WTC11 (cell line): ENCODE measurements at places on chromosomes 2 and 18. TPM values are rescaled to one million over a fixed set of nuclear protein-coding genes. Genes with fewer than 3 reads are reported as not detected.

DNA sequence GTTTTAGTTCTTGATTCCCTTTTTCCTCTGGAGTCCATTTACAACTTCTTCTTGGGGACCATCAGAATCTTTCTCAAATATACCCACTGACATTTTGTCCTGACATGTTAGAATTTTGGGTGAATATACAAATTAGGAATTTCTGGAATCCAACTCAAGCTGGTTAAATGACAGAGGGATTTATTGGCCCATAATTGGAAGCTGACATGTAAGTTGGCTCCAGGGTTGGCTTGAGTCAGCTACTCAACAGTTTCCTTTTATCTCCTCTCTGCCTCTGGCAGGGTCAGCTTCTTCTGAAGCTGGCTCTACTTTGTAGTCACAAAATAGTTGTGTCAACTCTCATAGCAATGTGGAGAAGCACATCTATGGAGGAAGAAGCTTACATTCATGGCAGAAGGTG lies 36.6 kb upstream of the PPP1R1C start:
- no peak for DNase-seq

The EFR3B gene
- total RNA-seq, result 8.9 to 10.1 TPM (median 9.7 TPM) in 3 replicates

GRCh38 chr2:239035361-239035814 lies 187.5 kb downstream of the TWIST2 start:
- peak; percentile 80 for DNase-seq

GRCh38 chr18:10794771-10795170 lies 268.9 kb downstream of the NAPG start:
- no peak for DNase-seq

GRCh38 chr18:74257083-74257482 lies 34.7 kb downstream of the CYB5A start:
- DNase-seq, result no peak

The EPAS1 gene
- total RNA-seq, result 4.5 to 8.5 TPM (median 4.7 TPM) in 3 replicates

- DNase-seq, result peak; percentile 45
These were observed 188.2 kb downstream of the BCL2 start for GRCh38 chr18:63131106-63131958.

DNA sequence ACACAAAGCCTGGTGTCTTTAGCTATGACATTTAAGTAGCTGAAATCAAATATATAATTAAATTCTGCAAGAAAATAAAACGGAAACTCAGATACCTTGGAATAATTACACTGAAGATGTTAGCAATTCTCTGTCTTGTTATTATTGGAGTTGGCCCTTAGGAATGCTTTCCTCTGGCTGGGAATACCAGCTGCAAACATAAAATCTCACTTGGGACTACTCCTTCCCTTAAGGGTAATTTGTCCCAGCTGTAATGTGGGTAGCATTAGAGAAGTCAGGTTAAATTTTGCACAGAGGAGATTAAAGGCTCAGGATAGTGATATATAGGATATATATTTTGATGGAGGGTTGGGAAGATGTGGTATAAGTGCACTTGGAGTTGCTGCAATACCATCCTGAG lies 37.3 kb upstream of the GRP start:
- no peak for DNase-seq

DNA sequence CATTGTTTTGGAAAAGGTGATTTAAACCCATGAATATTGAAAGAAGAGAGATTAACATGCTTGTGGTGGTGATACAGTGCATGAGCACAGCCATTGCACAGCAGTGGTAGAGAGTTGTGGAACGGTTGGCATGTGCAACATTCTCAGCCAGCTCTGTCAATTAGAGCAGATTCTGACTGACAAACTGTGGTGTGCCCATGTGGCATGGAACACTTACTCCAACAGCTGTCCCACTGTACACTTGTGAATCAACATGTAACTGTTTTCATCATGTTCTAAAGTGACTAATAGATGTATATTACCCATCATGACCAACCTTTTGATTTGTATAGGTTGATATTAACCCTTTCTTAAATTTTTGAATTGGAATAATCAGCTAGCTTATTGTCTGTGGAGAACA lies 55.6 kb downstream of the PKP4 start:
- DNase-seq, result no peak

The RGPD3 gene
- total RNA-seq, result 0.07 to 0.11 TPM (median 0.11 TPM) in 3 replicates

The PDE11A gene
- 0.13 to 0.53 TPM (median 0.53 TPM) in 3 replicates for total RNA-seq

DNA sequence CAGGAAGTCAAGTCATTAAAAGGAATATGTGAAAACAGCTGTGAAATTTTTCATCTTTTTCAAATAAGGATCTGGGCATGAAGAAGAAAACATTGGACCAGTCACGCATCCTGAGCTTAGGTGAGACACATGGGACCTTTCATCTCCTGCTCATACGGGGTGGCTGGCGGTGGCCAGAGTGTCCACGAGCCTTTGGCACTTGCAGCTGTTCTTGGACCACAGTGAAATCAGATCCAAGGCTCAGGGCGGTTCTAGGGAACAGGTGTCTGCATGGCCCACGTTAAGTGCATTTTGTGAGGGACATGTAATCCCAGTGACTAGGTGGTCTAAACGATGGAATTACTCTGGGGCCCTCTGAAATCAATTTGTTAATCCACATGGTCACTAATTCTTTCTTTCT lies 212.7 kb upstream of the COPS8 start:
- DNase-seq, result no peak

DNA sequence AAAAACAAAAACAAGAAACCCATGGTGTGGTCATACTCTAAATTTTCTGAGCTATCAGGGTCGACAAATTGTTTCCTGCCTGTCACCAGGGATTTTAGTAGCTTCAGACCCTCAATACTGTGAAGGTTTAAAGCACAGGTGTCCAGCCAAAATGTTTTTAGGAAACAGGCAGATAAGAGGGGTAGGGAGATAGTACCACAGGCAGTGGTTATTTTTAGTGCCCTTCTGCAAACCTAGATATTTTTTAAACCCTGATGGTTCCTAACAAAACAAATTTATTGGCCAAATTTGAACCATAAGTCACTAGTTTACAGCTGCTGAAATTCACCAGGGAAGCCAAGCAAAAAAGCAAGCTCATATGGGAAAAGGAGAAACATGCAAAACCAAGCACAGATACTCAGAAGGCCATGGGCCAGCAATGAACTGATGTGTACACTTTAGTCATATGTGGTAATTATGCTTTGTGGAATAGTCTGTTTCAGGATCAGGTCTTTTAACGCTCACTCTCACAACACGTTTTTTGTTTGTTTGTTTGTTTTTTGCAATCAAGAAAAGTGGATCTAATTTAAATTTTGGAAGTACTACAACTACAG lies 156.8 kb upstream of the STK17B start:
- no peak for DNase-seq

GRCh38 chr2:120647487-120647886 lies 88.2 kb upstream of the GLI2 start:
- no peak for DNase-seq

DNA sequence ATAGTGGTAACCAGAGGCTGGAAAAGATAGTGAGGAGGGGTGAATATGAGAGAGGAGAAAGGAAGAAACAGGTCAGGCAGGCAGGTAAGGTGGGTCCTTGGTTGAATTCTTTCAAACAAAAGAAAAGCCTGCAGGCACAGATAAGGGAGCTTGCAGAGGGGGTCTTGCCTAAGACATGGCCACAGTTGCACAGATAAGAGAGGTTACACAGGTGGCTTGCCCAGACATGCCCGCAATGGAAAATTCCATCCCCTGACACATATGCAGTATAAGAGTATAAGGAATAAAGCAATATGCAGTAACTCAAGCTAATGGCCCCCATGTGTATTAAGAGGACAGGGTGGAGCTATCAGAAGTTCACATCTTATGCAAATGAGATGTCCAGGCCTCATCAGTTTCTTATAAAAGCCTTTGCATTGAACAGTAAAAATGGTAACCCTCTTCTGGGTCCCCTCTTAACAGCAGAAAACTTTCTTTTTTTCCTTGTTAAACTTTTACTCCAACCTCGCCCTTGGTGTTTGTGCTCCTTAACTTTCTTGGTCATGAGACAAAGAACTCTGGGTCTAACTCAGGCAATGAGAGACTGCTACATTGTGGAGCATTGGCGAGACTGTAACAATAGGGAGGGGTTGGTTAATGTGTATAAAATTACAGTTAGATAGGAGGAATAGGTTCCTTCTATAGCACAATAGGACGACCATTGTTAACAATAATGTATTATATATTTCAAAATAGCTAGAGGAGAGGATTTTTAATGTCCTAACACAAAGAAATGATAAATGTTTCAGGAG lies 764.6 kb downstream of the TSN start:
- DNase-seq, result no peak

The MC2R gene
- total RNA-seq, result not detected in 3 replicates

The KIF1A gene
- total RNA-seq, result 218 to 279 TPM (median 222 TPM) in 3 replicates

DNA sequence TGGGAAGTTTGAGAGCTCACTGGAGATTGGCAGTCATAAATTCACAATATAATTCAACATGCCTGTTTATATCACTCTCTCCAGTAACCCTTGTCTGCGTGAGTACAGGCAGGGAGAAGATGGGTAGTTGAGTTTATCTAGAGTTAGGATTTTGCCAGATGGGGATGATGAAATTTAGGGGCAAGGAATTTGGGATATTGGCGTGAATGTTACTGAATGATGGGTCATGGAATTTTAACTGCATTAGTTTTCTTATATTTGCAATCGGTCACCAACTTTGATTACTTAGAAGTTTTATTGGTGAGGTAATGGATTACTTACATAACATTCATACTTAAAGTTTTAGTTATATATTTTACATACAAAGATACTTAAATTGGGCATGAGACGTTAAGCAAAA lies 35.1 kb downstream of the SANBR start:
- DNase-seq, result no peak

The TCF23 gene
- total RNA-seq, result 0.05 to 0.14 TPM (median 0.13 TPM) in 3 replicates

- DNase-seq, result no peak
These were observed 97.3 kb downstream of the SPATS2L start for GRCh38 chr2:200403814-200404213.

- no peak for DNase-seq
These were observed 132.1 kb upstream of the SETBP1 start for GRCh38 chr18:44548291-44549221.

The USP40 gene
- 9.7 to 13.6 TPM (median 10.3 TPM) in 3 replicates for total RNA-seq

DNA sequence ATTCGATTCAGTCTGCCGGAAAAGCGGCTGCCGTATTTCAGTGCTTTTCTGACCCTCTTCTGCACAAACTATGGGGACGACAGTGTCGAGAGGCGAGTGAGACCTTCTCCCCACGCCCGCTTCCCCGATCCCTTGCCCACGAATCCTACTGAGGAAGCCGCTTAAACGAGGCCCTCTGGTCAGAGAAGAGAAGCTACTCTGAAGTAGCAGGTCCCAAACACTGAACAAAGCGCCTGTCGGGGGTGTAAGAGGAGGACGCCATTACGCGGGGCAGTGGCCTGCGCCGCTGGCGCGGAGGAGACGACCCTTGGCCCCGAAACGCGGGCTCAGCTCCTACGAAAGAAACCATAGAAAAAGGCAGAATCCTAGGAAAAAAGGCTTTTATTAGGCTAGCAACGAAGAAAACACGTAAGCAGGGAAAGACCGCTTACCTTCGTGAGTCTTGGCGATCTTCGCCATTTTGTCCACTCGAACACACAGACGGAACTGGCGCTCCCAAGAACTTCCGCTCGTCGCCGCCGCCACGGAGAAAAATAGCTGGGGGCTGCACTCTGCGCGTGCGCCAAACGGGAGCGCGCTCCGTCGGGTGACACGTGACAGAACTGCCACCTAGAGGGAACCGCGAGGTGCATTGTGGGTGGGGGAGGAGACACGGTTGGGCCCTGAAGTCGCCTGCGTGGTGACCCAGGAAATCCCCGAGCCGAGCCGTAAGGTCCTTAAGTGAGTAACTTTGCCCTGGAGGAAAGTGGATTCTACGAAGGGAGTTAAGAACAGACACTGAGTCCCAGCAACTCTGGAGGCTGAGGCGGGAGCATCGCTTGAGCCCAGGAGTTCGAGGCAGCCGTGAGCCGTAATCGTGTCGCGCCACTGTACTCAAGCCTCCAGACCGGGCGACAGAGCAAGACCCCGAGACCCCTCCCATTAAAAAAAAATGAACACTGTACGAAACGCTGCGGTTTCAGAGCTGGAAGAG lies at the start of gene SF3B1:
TSS of gene SF3B1 (minus strand) at position 488 of the 973 bp plus-strand sequence. CDS start at position 459, 29 bp downstream.
- DNase-seq, result peak; percentile 96

GRCh38 chr2:98477036-98477435 lies 32.4 kb downstream of the INPP4A start:
- no peak for DNase-seq

- DNase-seq, result no peak
These were observed 158.9 kb upstream of the SLC14A2 start for GRCh38 chr18:45456090-45457021.

DNA sequence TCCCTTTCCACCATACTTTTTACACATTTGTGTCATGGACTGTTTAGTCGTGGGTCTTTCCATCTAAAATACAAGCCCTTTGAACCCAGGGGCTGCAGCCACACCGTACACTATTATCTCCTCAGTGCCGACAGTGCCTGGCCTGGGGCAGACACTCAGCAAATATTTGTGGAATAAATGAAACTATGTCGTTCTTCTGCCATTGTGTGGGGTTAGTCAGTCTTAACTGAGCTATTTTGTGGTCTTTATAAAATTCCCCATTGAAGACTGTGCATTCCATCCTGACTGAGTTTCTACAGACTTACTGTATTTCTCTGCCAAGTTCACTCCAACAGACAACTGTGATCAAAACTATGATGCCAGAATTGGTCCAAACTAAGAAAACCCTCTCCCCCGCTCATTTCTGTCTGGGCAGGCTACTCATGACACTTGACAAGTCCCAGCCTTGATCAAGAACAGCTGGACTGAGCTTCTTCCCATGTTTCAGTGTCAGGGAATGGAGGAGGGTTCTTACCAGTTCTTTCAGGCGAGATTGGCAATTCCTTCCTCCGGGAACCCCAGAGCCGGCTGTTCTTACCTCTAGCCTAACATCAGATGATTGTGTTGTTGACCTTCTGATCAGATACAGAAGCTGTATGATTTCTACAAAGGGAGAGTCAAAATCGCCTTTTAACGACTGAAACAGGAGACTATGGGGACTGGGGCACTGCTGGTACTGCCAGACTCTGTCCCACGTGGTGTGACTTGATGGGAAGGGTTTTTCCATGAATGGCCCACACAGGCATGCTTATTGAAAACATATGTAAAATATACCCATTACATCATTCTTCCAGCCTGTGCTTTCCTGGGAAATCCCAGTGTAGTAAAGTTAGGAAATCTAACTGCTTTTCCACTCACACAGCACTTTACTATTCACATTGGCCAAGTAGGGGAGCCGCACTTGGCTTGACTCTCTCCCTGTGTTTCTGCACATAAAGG lies 77.4 kb upstream of the NPAS2 start:
- DNase-seq, result no peak

GRCh38 chr2:27208486-27209050 lies 3.3 kb upstream of the ATRAID start:
- no peak for DNase-seq

The VWA3B gene
- not detected in 3 replicates for total RNA-seq

DNA sequence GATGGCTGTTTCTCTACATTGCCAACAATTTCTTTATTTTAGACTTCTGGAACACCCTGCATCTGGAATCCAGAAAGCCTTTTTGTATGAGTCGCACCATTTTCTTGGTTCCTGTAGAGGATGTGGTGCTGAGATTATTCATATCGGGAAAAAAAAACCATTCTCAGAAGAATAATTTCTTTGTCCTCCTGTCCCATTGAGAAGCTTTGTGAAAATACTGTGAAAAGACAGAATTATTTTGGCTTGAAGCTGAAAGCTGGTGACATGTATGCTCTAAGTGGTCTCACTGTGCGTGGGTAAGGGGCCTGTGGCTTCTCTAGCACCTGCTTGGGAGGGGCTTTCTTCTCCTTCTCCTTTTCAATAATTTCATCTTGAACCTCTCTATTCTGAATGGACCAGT lies 138.4 kb downstream of the FAM210A start:
- DNase-seq, result no peak

The RAD51AP2 gene
- total RNA-seq, result 0.26 to 0.37 TPM (median 0.30 TPM) in 3 replicates
